A549 treated with Mapracorat at 1 μM for 4 hours (cell line): ENCODE measurements at places on chromosomes 3 and 15. TPM values are rescaled to one million over a fixed set of nuclear protein-coding genes. Genes with fewer than 3 reads are reported as not detected.

Gene PIGZ
- 1.1 to 1.6 TPM (median 1.5 TPM) in 5 replicates for total RNA-seq

Gene ALPK3
- 0.08 to 0.14 TPM (median 0.12 TPM) in 5 replicates for total RNA-seq

Gene INKA1
- total RNA-seq: 1.4 to 3.1 TPM (median 2.1 TPM) in 5 replicates

Gene CPB1
- not detected in 5 replicates for total RNA-seq

Gene STX19
- not detected in 5 replicates for total RNA-seq

Gene AP3B2
- total RNA-seq: 0.39 to 1.9 TPM (median 1.0 TPM) in 5 replicates

Gene GOLGA6L7
- not detected in 5 replicates for total RNA-seq

Gene GAP43
- not detected in 5 replicates for total RNA-seq
